Skeletal muscle tissue (tissue), 5 donors: ENCODE measurements at places on chromosomes 4 and X. TPM values are rescaled to one million over a fixed set of nuclear protein-coding genes. Genes with fewer than 3 reads are reported as not detected.

The FAM9B gene
- total RNA-seq, result not detected

The PDGFRA gene
- 118 TPM for total RNA-seq

The S100P gene
- 0.52 TPM for total RNA-seq

The SRPK3 gene
- 85.1 TPM for total RNA-seq

The ARHGAP36 gene
- total RNA-seq, result 292 TPM

The TMEM271 gene
- not detected for total RNA-seq

The PGRMC2 gene
- 28.2 TPM for total RNA-seq

The SEC24D gene
- 48.5 TPM for total RNA-seq

The DMRTC1 gene
- not detected for total RNA-seq

The SCARB2 gene
- 125 TPM for total RNA-seq

The SLC6A14 gene
- total RNA-seq, result not detected

The OPRPN gene
- not detected for total RNA-seq

The FGFBP1 gene
- total RNA-seq, result not detected

The CXCL10 gene
- total RNA-seq, result 4.7 TPM

The ZNF711 gene
- total RNA-seq, result 15.7 TPM

The ASB12 gene
- total RNA-seq, result 8.4 TPM

The ARMCX1 gene
- total RNA-seq, result 91.3 TPM

The HTN3 gene
- not detected for total RNA-seq

The MGAT4D gene
- not detected for total RNA-seq

The LUZP4 gene
- total RNA-seq, result not detected

The ERVMER34-1 gene
- total RNA-seq, result 0.52 TPM

The ACE2 gene
- not detected for total RNA-seq

The SH3D19 gene
- total RNA-seq, result 20.4 TPM

The UPF3B gene
- 1.6 TPM for total RNA-seq

The AMOT gene
- total RNA-seq, result 30.8 TPM

The KLKB1 gene
- total RNA-seq, result 0.52 TPM

The SLC38A5 gene
- total RNA-seq, result 6.3 TPM

The CFI gene
- 5.7 TPM for total RNA-seq

The TMEM31 gene
- total RNA-seq, result not detected

The MAGEC2 gene
- not detected for total RNA-seq

The VCX2 gene
- not detected for total RNA-seq

The MUC7 gene
- total RNA-seq, result not detected

The MXRA5 gene
- total RNA-seq, result 34.4 TPM

The RASL11B gene
- total RNA-seq, result 6.3 TPM

The GUCY1A1 gene
- 19.8 TPM for total RNA-seq

The SCML1 gene
- total RNA-seq, result 4.2 TPM

The RTL3 gene
- total RNA-seq, result under 0.01 TPM

The DCHS2 gene
- 18.3 TPM for total RNA-seq

The TCEAL2 gene
- not detected for total RNA-seq

The MTNR1A gene
- total RNA-seq, result not detected

The CNKSR2 gene
- 7.8 TPM for total RNA-seq

The RPA4 gene
- 2.6 TPM for total RNA-seq

The COL4A5 gene
- 17.2 TPM for total RNA-seq

The SLC10A4 gene
- total RNA-seq, result 2.6 TPM

The CYP2U1 gene
- 5.2 TPM for total RNA-seq

The FSTL5 gene
- 2.6 TPM for total RNA-seq

The CTBP1 gene
- 109 TPM for total RNA-seq

The PDGFC gene
- 35.0 TPM for total RNA-seq

The HAND2 gene
- total RNA-seq, result 1.0 TPM
